ENCODE measurements at places on chromosomes 6 and 20.

DNA sequence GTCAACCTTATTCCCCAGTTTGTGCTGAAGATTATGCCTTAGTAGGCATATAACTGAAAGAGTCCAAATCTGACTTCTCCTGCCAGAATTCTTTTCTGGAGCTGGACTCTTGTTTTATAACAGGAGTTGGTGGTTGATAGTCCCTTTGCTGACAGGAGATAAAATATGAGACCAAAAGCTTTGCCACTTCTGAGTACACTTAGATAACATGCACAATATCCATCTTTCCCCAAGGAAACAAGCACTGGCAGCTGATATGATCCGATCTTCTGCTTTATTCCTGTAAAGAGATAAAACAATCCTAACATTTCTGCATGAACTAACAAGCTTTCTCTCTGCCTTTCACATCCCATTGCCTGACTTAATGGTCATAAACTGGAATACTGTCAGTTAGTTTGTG, 1265.4 kb upstream of the ADGRB3 start:
- DNase-seq = no peak

GRCh38 chr20:45495501-45495941, 19.9 kb downstream of the SPINT3 start:
- DNase-seq = no peak

- DNase-seq = no peak
These were observed 228.8 kb downstream of the DHX35 start for GRCh38 chr20:39190666-39191570.

DNA sequence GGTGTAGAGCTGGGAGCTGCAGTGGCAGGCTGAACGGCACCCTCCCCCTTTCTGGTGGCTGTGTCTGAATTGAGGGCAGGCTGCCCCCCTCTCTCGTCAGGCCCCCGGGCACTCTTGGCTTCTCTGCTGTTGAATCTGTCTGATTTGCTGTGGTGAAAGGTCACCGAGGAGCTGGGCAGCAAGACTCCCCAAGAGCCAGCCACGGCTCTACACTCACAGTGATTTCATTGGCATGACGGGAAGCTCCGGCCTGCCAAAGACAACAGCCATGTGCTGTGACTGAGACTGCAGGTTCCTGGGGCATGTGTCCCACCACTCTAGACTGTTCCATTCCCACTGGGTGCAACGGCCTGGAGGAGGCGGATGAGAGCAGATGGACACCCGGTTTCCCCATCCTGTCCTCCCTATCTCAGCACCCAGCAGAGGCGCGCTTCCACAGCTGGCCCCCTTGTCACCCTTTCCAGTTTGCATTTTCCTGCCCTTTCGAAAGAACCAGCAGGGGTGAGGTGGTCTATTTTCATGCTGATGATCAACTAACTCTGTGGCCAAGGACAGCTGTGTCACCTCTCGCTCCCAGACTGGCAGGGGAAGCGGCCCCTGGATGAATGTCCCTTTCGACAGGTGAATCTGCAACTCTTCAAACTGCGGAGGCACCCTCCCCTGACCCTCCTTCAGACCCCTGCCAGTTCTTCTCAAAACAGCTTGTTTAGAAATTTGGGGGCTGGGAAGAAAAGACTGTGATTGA, 2.2 kb downstream of the APCDD1L start:
- no peak for DNase-seq

DNA sequence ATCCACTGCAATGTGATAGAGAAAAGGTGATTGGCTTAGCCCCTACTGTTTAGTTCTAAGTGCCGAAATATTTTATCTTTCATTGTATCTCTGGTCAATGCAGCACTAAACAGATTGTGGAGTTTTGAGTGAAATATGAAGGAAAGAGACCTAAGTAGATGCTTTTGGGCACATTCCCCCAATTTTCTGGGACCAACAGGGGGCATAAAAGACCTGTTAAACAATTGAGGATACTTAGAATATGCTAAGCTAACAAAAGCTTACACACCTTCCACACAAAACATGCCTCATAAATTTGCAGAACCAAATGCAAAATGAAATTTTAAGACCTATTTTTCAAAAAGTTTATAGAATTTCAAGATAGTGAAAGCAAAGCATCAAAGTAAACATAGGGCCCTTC, 746.9 kb downstream of the TBC1D32 start:
- DNase-seq = no peak

GRCh38 chr20:24957326-24958016, 8.4 kb downstream of the CST7 start:
- DNase-seq = no peak

GRCh38 chr6:47179286-47179685, 130.4 kb downstream of the TNFRSF21 start:
- DNase-seq = no peak

GRCh38 chr6:21610341-21610740, 16.8 kb downstream of the SOX4 start:
- DNase-seq = no peak

DNA sequence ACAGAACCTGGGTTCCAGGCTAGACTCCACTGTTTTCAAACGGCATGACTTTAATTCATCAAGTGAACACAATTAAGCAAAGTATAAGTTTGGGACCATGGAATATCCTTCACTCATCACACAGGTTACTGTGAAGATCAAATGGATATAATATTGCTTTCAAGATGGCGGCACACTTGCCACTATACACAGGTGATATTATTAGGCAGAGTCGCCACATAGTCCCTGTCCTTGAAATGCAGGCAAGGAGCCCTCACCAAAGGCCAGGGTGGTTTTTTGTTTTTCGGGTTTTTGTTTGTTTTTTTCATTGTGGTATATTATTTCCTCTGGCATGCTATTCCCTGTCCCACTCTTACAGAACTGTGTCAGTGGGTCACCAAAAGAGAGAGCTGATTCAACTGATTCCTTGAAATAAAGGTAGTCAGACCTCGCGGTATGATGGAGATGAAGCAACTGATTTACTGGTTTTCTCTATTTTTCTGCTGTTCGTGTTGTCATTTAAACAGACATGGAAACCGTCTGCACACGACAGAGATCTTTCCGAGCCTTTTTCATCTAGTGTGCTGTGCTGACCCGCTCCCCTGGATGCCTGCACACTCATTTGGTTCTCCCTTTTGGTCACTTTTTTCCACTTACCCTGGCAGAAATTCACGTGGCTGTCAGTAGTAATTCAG, 29.7 kb downstream of the MYB start:
- no peak for DNase-seq

DNA sequence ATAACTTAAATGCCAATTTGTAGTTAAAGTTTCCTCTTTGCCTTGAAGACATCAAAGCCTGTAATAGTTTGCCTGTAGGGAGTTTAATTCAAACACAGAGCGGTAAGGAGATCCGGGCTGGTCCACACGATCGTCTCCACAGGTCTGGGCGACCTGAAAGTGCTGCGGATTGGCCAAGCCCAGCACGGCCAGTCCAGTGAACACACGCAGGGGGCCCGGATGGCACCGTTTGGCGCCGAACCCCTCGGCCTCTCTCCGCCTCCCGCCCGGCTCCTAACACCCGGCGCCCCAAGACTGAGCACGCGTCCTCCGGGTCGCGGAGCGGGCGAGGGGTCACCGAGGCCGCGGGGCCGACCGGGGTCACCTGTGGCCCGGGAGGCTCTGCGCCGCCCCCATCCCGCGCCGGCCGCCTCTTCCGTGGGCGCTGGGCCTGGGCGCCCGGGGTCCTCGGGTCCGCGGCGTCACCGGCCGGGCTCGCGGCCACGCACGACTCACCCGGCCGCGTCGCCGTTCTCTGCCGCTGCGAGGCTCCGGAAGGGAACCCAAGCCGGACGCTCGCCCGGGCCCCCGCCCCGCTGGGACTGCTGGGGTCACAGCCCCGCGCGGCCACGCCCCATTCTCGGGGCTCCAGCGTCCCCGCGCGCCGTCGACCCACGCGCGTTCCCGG, 481 bp downstream of the SERPINB6 start:
- DNase-seq = no peak

DNA sequence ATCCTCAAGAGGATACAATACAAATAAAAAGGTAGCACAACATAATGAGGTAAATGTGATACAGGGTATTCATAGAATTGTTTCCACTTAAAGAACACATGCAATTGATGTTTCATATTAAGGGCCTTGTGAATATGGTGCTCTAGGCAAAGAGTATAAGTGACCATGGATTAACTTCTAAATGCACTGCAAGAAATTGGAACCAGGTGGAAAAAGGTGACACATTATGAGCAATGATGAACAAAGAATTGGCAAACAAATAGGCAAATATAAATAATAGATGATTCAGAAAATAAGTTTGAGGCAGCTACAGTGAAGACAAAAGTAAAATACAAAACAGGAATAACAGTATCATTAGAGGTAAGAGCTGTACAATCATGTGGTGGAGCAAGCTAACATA, 192.0 kb downstream of the GRIK2 start:
- DNase-seq = no peak

- DNase-seq = no peak
These were observed 266.3 kb downstream of the RFPL4B start for GRCh38 chr6:112613410-112613809.

- DNase-seq = no peak
These were observed 335.3 kb upstream of the DEFB115 start for GRCh38 chr20:30922129-30922528.

DNA sequence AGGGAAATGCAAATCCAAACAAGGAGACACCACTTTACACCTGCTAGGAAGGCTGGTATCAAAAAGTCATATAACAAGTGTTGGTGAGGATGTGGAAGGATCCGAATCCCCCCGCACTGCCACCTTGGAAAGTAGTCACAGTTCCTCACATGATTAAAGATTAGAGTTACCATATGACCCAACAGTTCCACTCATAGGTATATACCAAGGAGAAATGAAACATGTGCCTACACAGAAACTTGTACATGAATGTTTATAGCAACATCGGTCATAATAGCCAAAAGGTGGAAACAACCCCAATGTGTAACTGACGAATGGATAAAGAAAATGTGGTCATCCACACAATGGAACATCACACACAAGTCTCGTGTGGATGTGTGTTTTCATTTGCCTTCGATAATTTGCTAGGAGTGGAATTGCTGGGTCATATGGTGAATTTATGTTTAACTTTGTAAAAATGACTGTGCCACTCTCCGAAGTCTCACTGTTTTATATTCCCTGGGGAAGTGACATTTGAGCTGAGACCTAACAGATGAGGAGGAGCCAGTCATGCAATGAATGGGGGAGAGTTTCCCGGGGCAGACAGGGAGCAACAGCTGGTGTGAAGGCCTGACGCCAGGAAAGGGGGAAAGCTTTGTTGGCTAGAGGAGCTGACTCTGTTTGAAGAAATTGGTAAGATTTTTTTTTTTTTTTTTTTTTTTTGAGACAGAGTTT, 125.9 kb upstream of the MLN start:
- DNase-seq = no peak

DNA sequence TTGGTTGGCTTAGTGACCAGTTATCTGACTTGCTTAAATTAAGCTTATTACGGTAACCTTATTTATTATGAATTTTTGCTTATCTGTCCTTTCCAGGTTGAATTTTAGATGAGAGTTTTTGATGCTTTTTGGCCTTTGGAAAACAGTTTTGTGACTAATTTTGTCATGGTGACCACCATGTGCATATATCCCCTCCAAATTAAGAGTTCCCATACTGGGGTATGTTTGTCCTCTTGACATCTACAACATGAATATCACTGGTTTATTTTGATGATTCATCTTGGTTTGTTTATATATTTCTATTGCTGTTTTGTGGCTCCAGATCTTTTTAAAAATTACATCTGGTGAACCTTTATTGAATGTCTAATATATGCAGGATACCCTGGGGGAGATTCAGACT, 61.4 kb downstream of the PHF20 start:
- DNase-seq = no peak

DNA sequence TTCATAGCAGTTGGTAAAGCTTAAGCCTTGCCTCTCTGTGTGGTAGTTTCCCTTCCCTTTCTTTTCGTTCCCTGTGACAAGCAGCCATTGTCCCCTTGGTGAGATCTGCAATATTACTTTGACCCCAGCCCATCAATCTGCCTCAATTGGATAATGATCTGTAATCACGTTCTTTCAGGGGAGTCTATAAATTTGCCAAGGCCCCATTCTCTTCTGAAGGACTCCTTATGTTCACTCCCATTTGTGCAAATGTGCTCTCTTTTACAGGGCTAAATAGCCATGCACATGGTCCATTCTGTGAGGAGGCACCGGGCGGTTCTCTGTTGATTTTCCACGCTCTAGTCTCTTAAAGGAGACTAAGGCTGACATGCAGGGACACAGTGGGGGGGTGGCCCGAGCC, 660.4 kb upstream of the SLC35B3 start:
- no peak for DNase-seq

DNA sequence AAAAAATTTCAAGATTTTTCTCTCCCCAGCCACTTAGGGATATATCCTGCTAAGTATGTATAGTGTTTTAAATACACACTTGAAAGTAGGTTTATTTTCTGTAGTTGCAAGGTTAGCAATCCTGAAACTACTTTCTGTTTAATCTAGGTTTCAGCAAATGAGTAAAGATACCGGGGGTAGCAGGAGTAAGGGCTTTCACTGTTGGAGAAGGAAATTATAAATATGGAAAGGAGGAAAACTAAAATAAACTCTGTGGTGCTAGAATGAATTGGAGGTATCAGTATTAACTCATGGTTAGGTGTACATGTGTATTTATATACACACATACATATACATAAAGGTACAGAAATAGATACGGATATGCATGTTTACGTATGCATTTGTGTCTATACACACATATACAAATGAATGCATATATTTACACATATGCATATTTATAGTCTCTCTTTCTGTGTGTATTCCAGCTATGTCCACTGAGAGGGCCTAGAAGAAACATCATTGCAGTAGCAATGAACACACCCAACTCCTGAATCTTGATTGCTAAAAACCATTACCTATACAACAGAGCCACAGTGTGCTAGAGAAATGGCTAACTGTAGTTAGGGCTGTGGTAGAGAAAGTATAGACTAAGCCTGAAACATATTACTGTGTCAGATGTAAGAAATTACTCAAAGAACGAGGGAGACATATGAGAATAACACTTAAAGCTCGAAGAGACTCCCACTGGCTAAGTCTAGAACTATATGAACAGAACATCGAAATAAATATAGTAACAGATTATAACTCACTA, 95.9 kb upstream of the EMILIN3 start:
- no peak for DNase-seq

DNA sequence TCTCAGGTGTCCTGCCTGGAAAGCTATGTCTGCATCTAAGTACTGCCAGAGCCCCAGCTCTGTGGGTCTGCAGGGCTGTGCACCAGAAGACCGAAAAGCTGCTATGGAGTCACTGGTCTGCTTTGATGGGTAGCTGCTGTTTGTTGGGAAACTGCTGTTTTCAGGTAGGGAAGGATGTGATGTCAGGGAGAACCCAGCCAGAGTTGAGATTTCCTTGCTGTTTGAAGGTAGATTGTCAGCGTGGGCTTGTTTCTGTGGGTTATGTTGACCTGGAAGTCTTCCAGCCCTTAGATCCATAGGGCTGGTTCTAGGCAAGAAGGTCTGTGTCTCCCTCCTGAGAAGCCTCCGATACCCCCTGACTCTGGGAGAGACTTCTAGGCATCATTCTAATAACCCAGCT, 12.2 kb upstream of the SHLD1 start:
- no peak for DNase-seq

- DNase-seq = no peak
These were observed 40.2 kb upstream of the DDR1 start for GRCh38 chr6:30844118-30844535.

- no peak for DNase-seq
These were observed 49.1 kb downstream of the DACT2 start for GRCh38 chr6:168270274-168271172.

Measured in stimulated activated CD4-positive, alpha-beta T cell treated with anti-CD3 and anti-CD28 coated beads, Interleukin-15, amount 100 ng/mL, for 1 hour (primary cell).